ENCODE measurements at places on chromosomes 6 and 20.

GRCh38 chr6:108119769-108120141 lies 45.2 kb upstream of the OSTM1 start:
- no peak for DNase-seq

DNA sequence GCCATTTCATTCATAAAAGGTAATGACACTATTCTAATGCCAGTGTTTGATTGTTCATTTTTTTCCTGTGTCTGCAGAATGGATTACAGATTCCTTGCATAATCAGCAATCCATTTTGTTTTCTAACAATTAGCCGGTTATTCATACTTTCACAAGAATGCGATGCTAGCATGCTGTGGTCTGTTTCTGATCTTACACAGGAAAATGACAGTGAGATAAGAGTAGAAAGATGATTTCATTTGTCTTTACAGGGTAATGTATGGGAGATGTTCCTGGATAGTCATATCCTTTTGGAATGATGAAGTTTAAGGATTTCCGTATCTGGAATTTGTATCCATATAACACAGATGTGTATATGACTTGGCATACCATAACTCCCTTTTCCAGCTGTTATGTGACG lies 207.3 kb downstream of the FARS2 start:
- DNase-seq, result no peak

DNA sequence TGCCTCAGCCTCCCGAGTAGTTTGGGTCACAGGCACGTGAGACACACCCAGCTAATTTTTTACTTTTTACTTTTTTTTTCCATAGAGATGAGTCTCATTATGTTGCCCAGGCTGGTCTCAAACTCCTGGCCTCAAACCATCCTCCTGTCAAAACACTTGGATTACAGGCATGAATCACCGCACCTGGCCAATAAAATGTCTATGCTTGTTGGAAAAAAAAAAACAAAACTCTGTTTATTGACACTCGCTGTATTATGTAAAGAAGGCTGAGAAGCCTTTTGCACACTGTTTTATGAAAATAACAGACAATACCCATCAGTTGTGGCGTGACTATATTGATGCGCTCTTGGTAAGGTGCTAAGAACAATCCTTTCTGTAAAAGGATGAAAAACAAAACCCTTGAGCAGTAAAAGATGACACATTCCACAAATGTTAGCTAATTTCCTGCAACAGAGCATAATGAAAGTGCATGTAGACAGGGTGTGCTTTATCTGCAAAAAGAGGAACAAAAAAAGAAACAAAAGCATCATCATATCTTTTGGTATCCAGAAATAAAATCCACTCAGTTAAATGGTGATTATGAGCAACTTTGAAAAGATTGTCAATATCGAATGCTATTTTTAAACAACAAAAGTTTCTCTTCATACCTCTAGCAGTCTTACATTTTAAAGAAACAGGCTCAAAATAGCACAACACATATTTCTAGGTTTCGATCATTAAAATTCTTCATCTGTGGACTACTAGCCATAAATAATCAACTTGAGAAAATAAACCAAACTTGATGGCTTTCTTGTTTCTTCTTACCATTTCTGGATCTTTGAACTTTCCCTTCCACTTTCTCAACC lies 108.3 kb upstream of the PHACTR1 start:
- DNase-seq, result no peak

- DNase-seq, result no peak
Observed at GRCh38 chr6:11230158-11231107, 2.0 kb downstream of the NEDD9 start.

DNA sequence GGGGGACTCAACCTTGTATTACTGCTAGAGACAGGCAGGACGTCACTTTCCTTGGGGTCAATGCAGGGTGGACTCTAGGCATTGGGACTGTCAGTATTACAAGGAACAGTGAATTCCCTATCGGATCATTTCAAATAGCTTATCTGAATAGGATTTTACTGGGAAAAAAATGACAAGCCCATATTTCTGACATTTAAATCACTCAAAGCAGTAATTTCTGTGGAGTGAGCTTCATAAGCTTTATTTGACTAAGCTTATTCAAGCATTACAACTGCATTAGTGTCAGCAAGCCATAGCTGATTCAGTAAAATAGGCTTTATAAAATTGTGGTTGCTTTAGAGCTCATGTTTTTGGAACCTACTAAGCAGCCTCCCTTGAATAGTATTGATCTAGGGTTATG lies 44.3 kb downstream of the TRDN start:
- no peak for DNase-seq

DNA sequence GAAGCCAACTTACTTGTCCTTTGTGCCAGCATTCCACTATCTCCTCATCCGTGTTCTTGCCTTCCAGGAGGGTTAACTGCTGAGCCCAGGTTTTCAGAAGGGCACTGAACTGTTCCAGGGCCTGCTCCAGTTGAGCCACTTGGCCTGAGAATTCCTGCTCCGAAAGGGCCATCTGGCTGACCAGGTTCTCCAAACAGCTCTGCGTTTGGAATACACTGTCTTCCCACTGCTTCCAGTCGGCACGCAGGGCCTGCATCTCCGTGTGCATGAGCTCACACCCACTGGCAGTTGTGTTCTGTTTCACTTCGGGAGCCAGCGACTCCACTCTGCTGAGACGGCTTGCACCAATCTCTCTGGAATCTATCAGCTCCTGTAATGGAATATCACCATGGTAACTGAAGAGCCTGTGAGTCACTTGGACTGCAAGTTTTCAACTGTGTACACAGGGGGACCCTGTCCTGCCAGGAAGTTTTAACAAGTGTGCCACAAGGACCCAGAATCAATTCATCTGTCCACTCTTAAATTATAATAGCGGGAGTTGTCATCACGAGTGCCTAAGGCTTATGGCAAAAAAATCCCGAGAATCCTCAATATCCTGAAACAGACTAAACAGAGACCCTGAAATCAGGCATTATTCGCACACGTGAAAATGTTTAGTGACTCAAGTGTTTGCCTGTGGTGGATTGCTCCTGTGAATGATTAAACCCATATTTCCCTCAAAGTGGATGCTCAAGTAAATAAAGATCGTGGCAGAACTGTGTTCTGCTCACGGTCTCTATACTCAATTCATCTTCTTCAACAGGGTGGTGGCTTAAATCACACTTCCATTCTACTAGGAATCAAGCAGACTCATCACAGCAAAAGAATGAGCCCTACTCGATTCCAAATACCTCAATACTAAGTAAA lies 255.9 kb downstream of the SYNE1 start:
- DNase-seq, result peak; percentile 97

DNA sequence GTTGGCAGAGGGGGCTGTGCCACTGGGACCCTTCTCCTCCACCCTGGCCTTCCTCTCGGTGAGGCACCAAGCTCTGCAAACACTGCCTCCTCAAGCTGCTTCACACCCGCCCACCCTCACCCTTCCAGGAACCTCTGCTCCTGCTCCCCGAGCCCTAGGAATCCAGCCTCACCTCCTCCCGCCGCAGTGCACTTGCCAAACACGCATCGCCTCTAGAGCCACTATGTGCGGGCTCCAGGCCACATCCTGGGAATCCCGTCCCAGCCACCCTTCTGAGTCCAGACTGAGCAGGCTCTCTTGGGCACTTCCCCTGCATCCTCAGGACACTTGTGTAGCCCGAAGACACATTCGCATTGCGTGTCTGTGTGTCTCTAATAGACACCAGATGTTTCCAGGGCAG lies 18.5 kb downstream of the PSMG4 start:
- no peak for DNase-seq

DNA sequence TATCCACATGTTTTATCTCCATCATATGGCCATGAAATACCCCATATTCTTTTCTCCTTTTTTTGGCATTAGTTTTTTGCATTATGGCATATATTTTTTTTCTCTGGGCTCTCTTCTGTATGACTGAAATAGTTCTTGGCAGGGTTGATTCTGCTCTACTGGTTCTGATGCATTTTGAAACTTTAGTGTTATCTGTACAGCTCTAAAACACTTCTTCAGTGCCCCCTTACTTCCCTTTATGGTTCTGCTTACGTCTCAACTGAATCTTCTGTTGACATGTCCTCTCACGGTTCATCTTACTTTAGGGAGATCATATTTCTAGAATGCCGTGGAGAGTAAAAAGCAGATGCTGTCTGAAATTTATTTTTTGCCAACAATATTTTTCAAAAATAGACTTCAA lies 23.2 kb upstream of the TXNDC5 start:
- DNase-seq, result no peak

GRCh38 chr6:45697605-45698004 lies 318.1 kb downstream of the CLIC5 start:
- peak; percentile 99 for DNase-seq

GRCh38 chr6:13425270-13425873 lies 62.0 kb downstream of the GFOD1 start:
- no peak for DNase-seq
